ENCODE measurements at places on chromosomes 13 and 19.

DNA sequence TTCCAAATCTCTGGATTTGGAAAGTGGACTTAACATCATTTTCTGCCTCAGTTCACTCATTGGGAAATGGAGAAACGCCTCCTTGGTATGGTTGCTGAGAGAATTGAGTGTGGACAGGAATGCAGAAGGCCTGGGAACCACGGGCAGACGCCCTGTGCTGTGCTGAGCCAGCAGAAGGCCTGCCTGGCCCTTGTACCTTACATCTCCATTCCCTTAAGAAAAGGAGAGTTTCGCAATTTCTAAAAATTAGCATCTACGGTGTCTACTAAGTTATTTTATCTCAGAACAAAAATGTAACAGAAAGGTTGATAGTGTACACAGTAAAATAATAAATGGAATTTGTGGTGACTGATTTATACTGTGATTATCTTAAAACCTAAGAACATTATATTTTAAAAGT is 78.7 kb downstream of the IPO5 start:
- no peak for DNase-seq

- DNase-seq, result no peak
Observed at GRCh38 chr19:29564574-29565005, 38.8 kb downstream of the VSTM2B start.

- DNase-seq, result no peak
Observed at GRCh38 chr13:74438901-74439300, 304.7 kb upstream of the KLF12 start.

DNA sequence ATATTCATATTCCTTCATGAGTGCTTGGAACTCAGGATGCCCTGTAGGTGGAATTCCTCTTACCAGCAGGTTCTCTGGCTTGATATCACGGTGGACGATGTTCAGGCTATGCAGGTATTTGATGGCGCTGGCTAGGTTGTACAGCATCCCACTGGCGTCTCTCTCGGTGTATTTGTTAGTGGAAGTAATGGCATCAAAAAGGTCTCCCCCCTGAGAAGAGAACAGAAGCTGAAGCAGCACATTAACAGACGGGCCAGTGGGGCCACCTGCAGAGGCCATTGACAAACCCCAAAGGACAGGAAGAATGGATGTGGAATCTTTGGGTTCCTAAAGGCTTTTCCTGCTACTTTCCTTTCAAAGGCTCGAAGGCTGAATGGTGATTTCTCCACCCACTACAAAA is 308.5 kb downstream of the DCLK1 start:
- DNase-seq, result no peak
